B cell (primary cell): ENCODE measurements at places on chromosomes 16 and 17. TPM values are rescaled to one million over a fixed set of nuclear protein-coding genes. Genes with fewer than 3 reads are reported as not detected.

The FOXO3B gene
- polyA plus RNA-seq = 1.4 and 1.8 TPM in 2 replicates

DNA sequence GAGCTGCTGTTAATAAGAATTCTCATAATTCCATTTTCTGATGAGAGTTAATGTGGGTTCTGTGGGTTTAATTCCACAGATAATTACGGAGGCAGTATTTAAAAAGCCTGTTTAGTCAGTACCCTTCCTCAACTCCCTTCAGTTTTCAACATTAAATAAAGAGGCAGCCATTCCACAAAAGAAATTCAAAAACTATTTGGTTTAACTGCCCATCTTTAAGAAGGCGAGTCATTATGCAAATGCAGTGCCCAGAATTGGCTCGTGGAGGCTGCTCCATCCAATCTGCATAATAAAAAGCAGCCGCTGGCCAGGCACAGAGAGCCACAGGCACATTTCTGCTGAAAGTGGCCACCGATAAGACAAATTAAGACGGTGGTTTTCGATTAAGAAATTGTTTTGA is 194.4 kb upstream of the TOX3 start:
- DNase-seq = no peak

GRCh38 chr16:66927918-66928649 is 2.7 kb upstream of the RRAD start:
- no peak for DNase-seq

The SLC52A1 gene
- polyA plus RNA-seq = not detected in 2 replicates

DNA sequence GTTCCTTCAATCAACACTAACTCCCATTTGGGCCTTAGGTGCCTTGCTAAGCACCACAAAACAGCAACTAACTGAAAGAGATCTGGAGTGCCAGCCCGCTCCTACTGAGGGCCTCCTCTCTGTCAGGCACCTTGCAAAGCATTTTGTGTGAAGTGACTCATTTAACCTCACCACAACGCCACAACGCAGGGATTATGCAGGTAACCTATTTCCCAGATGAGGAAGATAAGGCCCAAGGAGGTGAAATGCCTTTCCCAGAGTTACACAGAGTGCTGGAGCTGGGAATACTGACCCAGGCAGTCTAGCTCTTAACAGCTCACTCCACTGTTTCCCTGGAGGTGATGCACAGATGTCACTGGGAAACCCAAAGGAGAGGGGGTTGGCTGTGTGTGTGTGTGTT is 32.8 kb downstream of the DRC3 start:
- DNase-seq = no peak

DNA sequence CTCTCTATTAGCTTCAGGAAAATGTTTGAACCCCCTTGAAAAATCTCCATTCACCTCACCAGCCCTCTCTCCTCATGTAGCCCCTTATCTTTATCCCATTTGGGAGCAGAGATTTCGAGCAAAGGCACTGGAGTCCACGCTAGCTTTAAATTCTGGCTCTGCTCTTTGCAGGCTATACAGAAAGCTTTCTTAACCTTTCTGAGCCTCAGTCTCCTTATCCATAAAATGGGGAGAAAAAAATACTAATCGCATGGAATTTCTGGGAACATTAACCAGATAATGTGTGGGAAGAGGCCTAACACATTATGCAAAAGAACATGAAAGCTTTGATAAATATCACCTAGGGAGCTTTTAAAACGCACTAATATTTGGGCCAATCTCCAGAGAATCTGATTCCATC is 476.3 kb upstream of the CDH5 start:
- DNase-seq = no peak

The TCAP gene
- polyA plus RNA-seq = 3.8 and 5.2 TPM in 2 replicates

DNA sequence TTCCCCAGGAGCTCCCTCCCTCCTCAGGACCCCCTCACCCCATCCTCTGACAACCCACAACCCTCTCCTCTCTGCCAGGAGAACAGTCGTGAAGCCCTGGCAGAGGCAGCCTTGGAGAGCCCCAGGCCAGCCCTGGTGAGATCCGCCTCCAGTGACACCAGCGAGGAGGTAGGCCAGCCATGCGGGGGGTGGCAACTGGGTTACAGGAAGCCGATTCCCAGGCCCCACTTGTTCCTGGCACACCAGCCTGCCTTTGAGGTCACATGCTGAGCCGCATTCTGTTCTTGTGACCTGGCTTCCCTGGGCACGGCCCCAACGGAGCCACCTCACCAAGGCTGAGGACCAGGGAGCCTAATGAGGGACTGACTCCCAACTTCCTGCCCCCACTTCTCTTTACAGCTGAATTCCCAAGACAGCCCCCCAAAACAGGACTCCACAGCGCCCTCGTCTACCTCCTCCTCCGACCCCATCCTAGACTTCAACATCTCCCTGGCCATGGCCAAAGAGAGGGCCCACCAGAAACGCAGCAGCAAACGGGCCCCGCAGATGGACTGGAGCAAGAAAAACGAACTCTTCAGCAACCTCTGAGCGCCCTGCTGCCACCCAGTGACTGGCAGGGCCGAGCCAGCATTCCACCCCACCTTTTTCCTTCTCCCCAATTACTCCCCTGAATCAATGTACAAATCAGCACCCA is 7.9 kb downstream of the NAT9 start:
- DNase-seq = no peak

DNA sequence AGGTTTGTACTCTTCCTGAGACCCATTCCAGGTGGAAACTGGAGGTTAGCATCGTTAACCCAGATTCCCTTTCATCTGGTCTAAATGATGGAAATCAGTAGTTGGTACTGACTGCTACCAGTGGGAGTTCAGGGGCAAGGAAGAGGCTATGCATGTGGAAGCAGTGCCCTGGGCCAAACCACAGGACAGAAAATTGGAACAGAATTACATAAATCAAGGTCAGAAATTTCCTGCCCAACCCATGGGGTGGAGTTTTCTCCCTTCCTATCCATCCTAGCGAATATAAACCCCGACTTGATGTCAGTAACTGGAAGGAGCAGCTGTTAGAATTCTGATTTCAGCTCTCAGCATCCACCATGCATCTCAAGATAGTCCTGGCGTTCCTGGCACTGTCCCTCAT is at the start of gene AOC2:
TSS of gene AOC2 (plus strand) at position 310 of the 400 bp plus-strand sequence. CDS start at position 357, 47 bp downstream.
- DNase-seq = no peak

DNA sequence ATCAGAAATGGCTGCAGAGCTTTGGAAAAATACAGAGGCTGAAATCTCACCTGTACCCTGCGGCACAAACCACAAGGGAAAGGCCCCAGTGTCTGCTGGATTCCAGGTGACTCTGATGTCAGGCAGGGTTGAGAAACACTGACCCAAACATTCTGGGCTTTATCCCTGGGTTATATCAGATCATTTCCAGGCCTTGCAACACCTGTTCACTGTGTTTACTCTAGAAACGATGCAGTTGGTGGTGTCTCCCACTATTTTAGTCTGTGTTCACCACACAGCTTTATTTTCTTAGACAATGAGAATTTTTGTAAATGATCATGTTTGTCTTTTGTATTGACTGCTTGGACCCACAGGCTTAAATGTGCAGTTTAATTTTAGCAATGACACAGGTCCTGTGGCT is 151.5 kb upstream of the SDK2 start:
- no peak for DNase-seq

DNA sequence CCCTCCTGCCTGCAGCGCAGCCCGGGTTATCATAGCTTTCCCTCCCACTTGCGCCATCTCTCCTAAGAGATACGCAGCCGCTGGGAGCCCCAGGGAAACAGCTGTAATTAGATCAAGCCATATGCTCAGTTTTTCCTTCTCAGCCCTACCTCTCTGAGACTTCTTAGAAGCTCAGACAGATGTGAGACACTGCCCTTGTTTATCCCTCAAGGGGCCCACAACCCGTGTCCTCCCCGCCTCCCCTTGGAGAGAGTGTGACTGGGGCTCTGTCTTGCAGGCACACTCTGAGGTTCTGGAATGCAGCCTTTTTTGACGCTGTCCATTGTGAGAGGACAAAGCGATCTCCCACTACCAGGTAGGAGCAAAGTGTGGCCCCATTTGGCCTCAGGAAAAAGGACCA is 31.2 kb downstream of the CIBAR2 start:
- no peak for DNase-seq

DNA sequence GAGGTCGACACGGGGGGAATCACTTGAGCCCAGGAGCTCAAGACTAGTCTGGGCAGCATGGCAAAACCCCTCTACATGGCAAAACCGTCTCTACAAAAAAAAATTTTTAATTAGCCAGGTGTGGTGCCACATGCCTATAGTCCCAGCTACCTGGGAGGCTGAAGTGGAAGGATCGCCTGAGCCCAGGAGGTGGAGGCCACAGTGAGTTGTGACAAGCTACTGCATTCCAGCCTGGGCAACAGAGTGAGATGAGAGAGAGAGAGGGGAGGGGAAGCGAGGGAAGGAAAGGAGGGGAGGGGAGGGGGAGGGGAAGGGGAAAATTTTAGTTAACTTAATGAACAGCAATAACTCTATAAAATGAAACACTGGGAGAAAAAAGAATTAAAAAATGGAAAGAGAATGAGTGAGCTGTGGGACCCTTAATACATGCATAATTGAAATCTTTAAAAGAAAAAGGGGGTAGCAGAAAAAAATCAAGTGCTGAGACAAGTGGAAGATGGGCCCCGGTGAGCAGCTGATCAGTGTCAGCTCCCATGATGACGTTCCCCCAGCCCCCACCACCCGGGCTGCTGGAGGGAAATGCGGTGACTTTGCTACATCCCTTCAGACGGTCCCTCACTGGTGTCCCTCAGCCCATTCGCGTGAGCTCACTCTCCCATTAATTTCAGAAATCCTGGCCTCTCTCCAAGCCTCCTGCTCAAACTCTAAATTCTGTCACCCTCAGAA is 2.7 kb downstream of the ASGR2 start:
- no peak for DNase-seq

DNA sequence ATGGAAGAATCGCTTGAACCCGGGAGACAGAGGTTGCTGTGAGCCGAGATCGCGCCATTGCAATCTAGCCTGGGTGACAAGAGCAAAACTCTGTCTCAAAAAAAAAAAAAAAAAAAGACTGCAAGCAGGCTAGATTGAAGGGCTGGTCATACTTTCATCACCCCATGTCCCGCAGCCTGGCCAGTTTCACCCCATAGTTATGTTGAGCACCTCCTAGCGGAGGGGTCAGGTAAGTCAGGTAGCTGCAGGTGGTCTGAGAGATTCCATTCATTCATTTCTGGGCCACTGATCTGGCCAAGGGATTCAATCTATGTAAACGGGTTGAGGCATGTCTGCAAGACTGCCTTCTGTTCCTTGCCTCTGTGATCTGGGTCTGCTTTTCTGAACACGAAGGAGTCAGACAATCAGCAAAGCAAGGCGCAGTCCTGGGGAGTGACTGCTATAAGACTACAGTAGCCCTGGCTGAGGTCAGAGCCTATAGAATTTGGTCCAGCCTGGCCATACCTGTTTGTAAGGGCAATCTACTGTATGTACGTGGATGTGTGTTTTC is 23.6 kb upstream of the BPTF start:
- DNase-seq = no peak

- no peak for DNase-seq
Measured at GRCh38 chr17:41339571-41340172, 11.0 kb downstream of the KRT33A start.

DNA sequence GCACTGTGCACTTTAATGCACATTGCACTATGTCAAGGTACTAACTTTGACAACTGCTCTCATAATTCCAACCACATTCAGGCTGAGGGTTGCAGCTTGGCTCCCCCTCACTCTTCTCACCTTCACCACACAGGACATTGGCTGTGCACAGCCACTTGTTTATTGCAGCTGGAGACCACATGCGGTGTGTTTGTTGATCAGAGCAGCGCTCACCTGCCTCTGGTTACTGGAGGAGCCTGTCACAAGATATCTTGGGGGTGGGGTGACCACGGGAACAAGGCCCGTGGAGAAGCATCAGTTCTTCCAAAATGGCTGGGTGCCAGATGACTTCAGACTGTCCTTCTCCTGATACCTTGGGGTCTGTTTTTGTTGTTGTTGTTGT is 10.6 kb upstream of the CCL5 start:
- no peak for DNase-seq

DNA sequence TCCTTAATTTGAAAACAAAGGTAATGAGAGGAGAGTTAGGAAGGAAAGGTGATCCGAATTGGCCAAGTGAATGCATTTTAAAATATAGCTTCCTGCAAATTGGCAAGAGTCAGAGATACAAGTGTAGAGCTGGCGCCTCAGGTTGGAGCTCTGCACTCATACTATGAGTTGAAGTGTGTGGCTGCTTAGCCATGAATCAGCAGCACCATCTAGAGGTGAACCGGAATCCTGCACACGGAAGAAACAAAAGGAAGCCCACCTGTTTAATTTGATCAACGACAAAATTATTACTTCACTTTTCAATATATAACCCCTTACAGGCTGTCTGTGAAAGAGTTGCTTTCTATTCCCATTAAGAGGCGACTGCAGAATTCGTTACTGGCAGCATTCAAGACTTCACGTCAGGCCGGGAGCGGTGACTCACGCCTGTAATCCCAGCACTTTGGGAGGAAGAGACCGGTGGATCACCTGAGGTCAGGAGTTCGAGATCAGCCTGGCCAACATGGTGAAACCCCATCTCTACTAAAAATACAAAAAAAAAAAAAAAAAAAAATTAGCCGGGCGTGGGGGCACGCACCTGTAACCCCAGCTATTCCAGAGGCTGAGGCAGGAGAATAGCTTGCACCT is 1253.7 kb upstream of the CDH8 start:
- DNase-seq = no peak

DNA sequence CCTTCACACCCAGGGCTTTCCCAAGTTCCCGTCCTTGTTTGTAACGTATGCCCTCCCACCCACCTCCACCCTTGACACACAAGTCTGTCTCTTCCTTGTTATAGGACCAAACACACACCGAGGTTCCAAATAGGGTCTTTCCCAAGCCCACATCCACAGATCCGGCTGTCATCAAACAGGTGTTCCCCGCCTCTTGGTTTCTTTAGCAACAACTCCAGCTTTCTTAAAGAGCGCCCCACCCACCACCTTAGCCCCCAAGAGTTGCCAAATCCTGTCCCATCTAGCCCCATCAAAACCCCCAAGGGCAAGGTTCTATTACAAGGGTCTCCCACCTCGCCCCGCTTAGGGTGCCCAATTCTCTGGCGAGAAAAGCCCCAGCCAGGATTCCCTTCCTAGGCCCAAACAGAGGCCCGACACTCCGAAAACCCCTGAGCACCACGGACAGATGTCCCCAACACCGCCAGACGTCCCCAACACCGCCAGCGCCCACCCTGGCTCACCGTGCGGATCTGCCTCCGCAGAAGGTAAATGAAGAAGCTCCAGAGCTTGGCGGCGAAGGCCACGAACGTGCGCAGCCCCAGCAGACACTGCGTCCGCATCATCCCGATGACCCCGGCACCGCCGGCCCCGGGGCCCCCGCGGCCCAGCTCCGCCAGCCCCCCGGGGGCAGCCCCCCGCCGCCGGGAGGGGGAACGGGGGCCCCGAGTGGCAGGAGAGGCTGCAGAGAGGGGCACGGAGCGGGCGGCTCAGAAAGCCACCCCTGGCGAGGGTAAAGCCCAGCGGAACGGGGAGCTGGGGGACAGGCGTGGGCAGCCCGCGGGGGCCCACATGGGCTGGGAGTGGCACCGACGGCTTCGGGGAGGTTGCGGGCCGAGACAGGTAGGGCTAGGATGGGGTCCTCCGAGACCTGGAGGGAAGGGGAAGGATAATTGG is 573 bp downstream of the CTDNEP1 start:
- peak; percentile 69 for DNase-seq
